Inflammatory macrophage (primary cell): ENCODE measurements at places on chromosomes 1 and 21.

- DNase-seq: no peak
Measured at GRCh38 chr1:223479261-223479660, 86.0 kb downstream of the CCDC185 start.

GRCh38 chr1:165631342-165632151, 513 bp downstream of the MGST3 start:
- DNase-seq: peak; percentile 79

DNA sequence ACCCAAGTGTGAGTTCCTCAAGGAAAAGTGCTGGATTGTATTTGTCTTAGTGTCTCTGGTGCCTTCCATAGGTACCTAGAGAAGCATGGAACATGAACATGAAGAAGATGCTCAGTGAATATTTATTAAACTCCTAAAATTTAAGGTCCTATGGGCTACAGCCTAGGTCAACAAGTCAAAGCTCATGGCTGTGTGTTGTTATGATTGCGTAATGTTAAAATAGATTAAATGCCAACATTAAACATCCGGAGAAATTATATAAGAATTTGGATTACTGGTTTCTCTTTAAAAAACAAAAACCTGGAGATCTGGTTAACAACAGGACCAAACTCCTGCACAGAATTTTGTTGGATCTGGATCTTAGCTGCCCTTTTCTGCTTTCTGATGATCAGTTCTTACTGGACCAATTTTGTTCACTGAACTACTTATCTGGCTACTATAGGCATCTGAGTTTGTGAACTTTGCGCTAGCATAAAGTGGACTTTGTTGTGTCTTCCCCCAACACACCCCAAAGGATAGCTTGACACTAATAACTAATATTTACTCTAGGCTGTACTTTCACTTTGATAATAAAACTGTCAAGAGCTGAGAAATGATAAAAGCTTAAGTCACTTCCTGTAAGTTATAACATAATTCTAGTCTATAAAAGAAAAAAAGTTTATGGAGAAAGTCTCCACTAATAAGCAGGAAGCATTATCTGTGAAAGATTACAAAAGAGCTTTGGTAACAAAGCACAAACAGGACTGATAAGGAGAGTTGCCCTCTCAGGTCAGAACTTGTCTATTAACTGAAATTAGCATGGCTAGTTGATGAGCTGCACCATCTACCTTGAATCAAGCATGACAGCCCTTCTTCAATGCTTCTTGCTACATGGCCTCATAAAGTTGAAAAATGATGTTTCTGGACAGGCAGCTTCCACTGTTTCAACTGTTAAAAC, 20.7 kb downstream of the F5 start:
- no peak for DNase-seq

DNA sequence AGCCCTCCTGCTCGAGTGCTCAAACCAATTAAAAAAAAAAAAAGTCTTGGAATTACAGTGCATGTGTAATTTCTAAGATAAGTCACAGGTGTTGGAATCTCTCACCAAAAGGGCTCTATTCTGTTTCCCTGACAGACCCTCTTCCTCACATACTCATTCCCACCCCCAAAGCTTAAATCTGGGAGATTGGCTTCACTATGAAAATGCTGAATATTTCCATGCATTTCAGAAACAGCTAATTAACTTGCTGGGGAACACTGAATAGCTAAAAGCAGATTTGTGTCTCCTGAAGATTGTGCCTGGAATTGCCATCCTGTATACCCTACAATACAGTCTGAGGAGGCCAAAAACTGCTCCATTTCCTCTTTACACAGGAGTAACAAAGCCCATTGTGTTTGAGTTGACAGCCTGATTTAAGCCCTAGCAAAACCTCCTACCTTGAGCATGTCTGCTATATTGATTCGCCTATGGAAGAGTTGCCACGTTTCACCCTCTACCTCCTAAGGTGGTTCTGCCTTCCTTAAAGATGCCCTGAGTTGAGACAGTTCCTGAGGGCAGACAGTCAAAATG, 1.4 kb upstream of the PIK3R3 start:
- DNase-seq: no peak
